Hematopoietic multipotent progenitor cell treated with erythropoietin and hydrocortisone succinate and interleukin-3 and kit ligand, for 15 days (in vitro differentiated cells): ENCODE measurements at places on chromosomes 7 and 10.

GRCh38 chr7:133511252-133511651 is 258.4 kb downstream of the EXOC4 start:
- DNase-seq = peak; percentile 35

DNA sequence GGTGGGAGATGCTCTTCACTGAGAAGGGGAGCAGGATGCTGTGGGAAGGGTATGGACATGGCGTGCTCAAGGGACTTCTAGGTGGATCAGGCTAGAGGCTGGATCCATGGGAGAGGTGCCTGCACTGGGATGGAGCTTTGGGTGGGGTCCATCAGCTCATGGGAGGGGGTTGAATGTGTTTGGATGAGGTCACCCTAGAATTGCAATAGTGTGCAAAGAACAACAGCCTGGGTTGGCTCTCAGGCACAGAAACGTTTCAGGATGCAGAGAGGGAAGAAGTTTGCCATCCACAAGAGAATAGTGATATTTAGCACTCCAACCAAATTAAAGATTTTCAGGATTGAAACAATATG is 66.1 kb downstream of the SNX10 start:
- DNase-seq = no peak

DNA sequence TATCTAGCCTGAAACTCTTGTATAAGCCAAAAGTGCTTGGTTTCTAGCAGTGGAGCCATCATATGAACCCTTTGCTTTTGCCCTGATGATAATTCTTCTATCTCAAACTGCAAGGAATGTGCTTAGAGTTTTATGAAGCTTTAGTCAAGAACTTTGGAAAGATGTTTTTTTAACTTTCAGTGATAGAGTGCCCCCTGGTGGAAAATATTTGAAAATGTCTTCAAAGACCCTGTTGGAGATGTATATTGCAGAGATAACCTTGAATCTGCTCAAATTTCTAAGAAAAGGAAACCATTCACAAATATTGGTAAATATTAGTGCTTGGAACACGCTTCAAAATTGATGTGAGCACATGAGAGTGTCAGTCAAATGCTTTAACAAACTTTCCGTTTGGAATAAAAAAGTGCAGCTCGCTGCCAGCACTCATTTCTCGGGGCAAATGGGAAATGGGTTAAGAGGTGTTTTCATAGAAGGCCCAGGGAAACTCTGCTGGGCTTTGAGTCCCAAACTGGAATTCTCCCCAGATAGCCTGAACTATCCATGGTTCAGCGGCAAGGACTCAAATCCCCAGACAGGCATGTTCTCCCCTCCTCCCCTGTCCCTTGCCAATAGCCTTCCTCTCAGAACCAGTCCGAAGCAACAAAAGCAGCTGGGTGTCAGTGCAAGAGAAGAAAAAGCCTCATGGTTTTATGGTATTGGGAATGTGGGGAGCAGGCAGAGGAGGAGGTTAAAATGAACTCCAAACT is 129.3 kb downstream of the MYOF start:
- peak; percentile 55 for DNase-seq

- no peak for DNase-seq
Observed at GRCh38 chr7:110591341-110591740, 499.6 kb upstream of the LRRN3 start.

- DNase-seq = no peak
Observed at GRCh38 chr7:5284304-5285281, 1.9 kb downstream of the SLC29A4 start.

GRCh38 chr7:117480978-117481377 is 1.2 kb downstream of the CFTR start:
- no peak for DNase-seq

GRCh38 chr7:141973673-141974072 is at the start of gene TAS2R38:
TSS of gene TAS2R38 (minus strand) at chr7:141973773. CDS start at chr7:141973689, 84 bp downstream.
- DNase-seq = no peak

- DNase-seq = no peak
Observed at GRCh38 chr10:34505338-34505737, 309.8 kb downstream of the PARD3 start.

DNA sequence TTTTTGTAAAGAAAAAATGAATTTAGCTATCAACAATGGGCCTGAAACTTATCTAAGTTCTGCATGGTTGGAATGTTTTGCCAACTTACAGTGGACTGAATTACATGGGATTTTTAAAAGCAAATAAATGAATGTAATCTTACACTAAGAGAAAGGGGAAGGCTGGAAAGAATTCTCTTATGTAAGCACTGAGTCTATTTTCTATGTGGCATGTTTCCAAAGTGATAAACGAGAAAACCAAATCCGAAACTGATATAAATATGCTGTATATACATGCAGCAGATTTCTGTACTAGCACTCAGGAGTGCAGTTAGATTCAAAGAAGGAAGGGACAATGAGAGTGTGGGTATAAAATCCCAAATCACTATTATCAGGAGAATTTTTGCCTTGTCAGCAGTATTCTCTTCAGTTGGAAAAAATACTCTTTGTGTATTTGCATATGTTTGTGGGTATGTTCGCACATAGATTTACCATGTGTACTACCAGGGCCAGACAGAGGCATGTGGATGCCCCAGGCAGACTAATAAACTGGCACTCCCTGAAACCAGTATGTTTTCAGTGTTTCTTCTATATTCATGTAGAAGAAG is 334.3 kb upstream of the SEMA3D start:
- no peak for DNase-seq

DNA sequence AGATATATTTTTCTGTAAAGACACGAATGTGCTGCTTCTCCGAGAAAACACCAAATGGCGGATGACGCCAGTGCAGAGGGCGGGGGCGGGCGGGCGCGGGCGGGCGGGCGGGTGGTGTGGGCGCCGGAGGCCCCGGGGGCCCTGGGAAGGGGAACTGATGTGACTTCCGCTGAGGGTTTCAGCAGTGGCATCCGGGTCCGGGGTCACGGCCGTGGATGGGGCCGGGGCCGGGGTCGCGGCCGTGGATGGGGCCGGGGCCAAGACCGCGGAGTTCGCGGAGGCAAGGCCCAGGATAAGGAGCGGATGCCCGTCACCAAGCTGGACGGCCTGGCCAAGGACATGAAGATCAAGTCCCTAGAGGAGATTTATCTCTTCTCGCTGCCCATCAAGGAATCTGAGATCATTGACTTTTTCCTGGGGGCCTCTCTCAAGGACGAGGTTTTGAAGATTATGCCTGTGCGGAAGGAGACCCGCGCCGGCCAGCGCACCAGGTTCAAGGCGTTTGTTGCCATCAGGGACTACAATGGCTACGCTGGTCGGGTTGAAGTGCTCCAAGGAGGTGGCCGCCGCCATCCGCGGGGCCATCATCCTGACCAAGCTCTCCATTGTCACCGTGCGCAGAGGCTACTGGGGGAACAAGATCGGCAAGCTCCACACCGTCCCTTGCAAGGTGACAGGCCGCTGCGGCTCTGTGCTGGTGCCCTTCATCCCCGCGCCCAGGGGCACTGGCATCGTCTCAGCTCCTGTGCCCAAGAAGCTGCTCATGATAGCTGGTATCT is 20.3 kb upstream of the IGF2BP3 start:
- peak; percentile 31 for DNase-seq

DNA sequence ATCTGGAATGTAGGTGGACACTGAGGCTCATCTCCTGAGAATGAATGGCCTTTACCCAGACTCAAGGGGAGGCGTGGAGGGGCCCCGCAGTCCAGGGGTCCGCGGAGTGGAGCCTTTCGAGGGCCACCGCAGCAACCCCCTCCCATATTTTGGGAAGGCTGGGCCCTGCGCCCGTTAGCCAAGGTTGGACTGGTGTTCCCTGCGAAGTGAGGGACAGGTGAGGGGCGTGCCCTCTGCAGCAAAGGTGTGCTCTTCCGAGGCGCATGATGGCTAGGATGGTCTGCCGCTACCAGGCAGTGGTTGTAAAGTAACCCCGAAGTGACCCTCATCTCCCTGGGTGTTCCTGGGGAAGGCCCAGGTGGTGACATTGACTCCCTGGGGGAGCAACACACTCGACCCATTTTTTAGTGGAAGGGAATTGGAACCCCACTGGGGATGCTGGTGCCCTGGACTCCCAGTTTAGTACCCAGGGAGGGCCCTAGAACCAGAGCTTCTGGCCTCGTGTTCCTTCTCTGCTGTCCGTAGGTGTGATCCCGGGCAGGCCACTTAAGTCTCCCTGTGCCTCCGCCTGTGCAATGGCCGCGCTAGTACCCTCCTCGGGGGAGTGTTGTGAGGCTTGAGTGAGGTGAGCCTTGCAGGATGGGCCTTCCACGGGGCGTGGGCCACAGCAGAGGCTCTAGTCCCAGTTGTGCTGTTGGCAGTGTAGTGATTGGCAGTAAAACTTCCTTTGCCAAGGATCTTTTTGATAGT is 779 bp downstream of the FAM241B start:
- no peak for DNase-seq

- no peak for DNase-seq
Observed at GRCh38 chr7:43787771-43788170, 29.3 kb downstream of the BLVRA start.

GRCh38 chr10:121368347-121369025 is 229.8 kb downstream of the FGFR2 start:
- no peak for DNase-seq

GRCh38 chr7:43686991-43687390 is 42.3 kb downstream of the COA1 start:
- no peak for DNase-seq

- no peak for DNase-seq
Observed at GRCh38 chr7:87528730-87529129, 53.2 kb upstream of the ABCB4 start.

DNA sequence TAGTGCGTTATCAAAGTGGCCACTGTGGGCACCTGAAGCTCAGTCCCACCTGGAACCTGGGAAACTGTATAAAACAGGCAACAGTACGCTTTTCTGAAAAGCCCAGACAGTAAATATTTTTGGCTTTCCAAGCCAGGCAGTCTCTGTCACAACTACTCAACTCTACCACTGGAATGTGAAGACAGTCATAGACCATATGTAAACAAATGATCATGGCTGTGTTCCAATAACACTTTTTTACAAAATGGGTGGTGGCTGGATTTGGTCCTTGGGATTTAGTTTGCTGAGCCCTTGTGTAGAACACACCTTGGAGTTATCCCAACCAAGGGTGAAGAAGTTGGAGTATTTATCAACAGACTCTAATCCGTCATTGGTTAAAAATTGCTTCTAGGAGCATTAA is 259.9 kb downstream of the SKIDA1 start:
- no peak for DNase-seq

DNA sequence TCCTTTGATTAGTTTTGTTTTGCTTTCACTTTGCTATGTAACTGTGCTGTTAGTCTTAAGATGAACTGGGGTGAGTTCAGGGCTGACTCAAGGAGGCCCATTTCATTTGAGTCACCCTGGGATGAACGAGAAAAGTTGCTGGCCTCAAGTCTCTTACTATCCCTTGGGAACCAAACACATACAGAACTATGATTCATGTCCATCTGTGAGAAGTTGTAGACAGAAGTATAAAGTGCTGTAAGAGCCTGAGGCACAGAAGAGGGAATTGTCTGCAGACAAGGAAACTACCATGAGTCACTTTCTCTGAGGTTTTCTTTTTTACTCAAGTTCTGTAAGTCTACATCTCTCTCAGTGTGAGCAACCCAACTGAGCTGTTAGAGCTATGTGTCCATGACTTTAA is 179.8 kb upstream of the CSTF2T start:
- no peak for DNase-seq

DNA sequence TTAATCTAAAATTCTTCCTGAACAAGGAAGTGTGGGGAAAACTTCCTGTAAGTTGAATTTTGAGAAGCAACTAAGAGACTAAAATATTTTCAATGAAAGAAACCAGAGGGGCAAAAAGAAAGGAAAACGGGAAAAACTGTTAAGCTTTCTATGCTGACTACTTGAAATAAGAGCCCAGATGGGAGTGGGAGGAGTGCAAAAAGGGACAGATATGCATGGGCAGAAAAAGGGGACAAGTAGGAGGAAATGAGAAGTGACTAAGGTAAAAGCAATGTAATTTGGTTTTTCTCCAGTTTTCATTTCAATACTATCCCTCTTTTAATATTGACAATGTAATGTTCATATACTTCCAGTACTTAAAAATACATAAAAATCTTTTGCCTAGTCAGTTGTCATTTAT is 11.1 kb downstream of the OGA start:
- no peak for DNase-seq

- no peak for DNase-seq
Observed at GRCh38 chr7:69433081-69433480, 165.2 kb upstream of the AUTS2 start.

GRCh38 chr10:807958-808353 is 118.5 kb upstream of the DIP2C start:
- no peak for DNase-seq

GRCh38 chr10:5584895-5585516 is 60.2 kb downstream of the CALML3 start:
- no peak for DNase-seq

DNA sequence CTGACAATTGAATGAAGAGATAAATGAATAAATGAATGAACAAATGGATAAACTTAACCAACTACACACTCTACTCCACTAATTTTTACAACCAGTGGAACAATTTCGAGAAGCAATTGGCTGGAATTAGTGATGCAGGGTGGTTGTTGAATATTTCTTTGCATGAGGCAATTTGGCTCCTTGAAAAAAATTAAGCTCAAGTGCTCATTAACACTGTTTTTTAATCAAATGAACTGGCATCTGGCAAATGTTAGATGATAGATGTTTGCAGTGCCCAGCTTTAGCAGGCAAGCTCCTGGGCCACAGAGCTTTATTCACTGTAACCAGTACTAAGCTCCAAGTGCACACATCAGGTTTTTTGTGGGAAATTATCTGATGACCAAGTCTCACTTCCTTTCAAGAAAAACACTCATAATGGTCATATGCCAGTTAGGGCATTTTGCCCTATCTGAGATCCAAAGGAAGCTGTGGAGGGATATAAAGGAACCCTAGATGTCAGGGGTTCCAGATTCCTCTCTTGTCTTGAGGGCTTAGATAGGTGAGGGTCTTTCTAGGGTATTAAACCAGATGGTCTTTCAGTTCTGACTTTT is 16.4 kb upstream of the ADD3 start:
- DNase-seq = no peak

DNA sequence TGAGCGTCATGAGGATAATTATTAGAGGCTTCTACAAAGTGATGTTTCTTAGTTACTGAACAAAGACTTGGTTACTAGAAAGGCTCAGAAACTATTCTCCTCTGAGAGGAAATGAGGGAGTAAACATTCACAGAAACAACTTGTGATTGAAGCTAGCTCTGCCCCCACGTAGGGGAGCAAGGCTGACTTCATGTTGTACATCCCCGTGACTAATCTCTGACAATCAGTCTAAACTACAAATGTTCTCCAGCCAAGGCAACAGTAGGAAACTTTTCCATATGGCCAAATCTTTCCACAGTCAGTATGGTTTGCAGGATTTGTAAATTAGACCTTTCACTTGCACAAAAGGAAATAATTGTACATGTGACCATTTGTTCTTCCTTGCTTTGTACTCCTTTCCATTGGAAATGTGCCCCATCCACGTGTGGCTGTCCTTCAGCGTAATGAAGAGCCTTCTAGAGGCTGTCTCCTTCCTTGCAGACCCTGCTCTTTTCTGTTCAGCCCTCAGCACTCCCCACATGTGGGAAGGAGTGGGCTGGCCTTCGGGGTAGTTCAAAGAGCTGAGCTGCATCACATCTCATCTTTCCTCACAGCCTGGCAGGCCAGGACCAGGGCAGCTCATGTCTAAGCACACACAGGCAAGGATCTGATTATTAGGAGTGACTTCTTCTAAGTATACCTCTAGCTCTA is 93.5 kb downstream of the PCGF5 start:
- DNase-seq = no peak

- no peak for DNase-seq
Observed at GRCh38 chr10:33071857-33072256, 113.8 kb upstream of the ITGB1 start.
